Skeletal muscle cell (primary cell): ENCODE measurements at places on chromosomes 3 and 15.

DNA sequence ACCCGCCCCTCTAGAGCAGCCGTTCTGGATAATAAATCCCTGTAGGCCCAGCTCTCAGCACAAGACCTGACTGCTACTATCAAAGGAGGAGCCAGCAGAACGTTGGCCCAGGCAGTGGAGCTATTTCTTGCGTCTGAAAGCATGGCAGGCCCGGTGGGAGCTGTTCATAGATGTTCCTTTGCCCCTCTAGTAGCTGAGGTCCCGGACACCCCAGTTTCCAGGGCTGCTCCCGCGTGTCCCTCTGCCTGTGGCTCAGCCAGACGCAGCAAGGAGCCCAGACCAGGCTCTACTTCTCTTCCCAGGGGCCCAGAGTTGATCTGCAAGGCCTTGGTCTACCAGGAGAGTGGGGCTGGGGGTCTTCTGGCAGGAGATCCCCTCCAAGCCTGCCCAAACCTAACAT, 76.1 kb downstream of the FAM174B start:
- no peak for DNase-seq

GRCh38 chr3:45632956-45633355, 38.4 kb downstream of the LIMD1 start:
- no peak for DNase-seq

- no peak for DNase-seq
These were observed 115.4 kb upstream of the GALNT15 start for GRCh38 chr3:16059081-16059537.

GRCh38 chr3:94417963-94418455, 355.1 kb downstream of the NSUN3 start:
- no peak for DNase-seq

DNA sequence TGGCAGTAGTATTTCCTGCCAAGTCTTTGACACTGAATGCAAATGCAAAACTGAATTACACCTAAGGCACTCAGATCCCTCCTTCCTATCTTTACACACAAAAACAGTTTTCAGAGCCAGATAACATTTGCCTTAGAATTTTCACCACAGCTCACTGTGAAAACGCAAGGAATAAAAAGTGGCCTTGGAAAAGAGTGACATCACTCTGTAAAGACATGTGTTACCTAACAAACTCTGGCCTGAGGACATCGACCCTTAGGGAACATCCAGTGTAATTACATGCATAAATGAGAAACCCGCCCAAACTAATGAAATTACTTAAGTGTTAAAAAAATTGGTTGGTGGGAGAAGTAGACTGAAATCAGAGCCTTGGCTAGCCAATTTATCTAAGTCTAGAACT, 88.9 kb downstream of the PLOD2 start:
- no peak for DNase-seq

- DNase-seq = no peak
These were observed 9.7 kb upstream of the ALCAM start for GRCh38 chr3:105356988-105357387.

- no peak for DNase-seq
These were observed 372.0 kb downstream of the NEK10 start for GRCh38 chr3:26997226-26997625.

DNA sequence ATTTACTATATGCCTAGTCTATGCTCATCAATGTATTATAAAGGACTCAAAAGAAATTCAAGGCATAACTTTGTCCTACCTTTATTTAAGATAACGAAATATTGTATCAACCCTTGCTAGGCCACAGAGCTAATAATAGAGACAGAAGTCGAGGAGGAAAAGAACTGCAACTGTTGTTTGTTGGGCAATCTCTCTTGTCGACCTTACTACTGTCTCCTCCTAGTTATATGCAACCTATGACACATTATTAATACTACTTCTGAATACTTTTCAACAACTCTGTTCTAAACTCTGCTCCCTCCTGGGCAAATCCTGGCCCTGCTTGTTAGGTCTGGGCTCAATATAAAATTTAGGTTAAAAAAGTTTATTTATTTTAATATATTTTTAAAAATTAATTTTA, 24.6 kb downstream of the SPPL2A start:
- no peak for DNase-seq

- peak; percentile 73 for DNase-seq
These were observed 32.1 kb downstream of the SEC62 start for GRCh38 chr3:169998668-169999131.

GRCh38 chr3:47412842-47413520, 32.2 kb downstream of the PTPN23 start:
- no peak for DNase-seq

DNA sequence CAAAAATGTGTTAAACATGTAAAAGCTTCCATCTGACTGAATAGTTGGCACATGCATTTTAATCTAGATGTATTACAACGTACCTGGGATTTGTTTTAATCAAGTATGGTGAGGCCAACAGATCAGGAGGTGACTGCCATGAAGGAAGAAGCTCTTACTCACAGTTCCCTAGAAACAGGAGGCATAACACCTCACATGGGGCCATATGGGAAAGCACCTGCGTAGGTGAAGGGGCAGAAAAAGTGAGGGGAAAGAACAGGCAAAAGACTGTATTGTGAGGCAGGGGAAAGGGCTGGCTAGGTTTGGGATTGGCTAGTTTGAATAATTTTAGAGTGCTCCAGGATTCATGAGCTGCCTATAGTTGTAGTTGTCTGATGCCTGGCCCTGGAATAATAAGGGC, 9.6 kb downstream of the SQOR start:
- DNase-seq = no peak

GRCh38 chr3:47193871-47194859, 30.3 kb upstream of the SETD2 start:
- peak; percentile 37 for DNase-seq

- no peak for DNase-seq
These were observed 288.8 kb upstream of the TGFBR2 start for GRCh38 chr3:30317561-30317960.

DNA sequence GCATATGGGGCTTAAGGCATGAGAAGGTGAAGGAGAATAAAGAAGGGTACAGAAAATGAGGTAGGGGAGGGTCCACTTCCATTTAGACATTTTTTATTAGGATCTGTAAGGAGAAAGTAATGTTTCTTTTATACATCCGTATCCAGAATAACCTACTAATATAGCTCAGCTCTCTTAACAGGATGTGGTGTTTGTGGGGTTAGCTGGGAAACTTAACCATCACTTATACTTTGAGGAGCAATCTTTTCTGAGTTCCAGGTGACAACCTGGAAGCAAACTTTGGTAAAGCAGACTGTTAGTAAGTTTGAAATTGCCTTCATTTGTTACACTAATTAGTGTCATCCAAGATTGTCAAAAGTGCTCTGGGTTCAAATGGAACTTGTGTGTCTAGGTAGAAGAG, 36.6 kb downstream of the BUB1B start:
- no peak for DNase-seq

DNA sequence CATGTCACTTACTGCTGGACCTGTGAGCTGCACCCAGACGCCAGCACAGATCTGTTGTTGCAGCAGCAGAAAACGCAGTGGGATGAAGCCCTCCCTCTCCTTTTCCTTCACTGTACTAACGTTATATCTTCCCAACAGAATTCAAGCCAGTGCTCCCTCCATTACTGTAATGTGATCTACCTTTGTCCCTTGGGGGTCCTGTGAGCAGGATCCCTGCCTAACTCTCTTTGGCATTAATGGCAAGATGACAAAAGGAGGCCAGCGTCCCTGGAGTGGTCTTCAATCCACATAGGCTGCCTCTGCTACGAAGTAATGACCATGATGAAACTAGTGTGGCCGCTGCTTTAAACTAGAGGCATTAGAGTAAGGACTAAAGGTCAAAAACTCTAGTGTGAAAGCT, 69.3 kb upstream of the SOX14 start:
- no peak for DNase-seq

GRCh38 chr3:84100861-84101260, 857.9 kb upstream of the CADM2 start:
- no peak for DNase-seq

DNA sequence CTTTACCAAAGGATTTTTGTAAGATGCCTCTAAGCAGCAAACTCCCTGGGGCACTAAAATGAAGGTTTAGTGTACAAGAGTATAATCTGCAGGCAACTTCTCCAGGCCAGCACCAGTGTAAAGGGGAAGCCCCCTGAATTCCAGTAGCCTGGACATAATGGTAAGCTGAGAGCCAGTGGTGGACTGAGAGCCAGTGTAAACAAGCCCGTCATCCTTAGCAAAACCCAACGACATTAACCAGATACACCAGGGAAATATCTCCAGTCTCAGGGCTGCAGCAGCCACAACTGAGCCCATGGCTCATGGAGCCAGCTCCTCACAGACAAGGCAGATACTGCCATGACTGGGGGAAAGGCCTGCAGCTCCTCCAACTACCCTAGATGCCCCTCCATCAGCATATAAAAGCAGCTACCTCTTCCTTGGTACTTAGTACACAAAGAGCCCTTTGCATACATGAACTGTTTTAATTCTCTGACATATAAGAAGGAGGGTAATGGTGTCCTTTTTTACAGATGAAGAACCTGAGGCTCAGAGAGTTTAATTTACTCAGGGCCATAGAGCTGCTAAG, 21.7 kb downstream of the PARP16 start:
- no peak for DNase-seq

GRCh38 chr15:58311556-58311955, 120.2 kb upstream of the LIPC start:
- DNase-seq = no peak

- no peak for DNase-seq
These were observed 156.4 kb upstream of the PFN2 start for GRCh38 chr3:150127011-150127490.

- peak; percentile 68 for DNase-seq
These were observed at the start of the genes MST1 and RNF123 for GRCh38 chr3:49689046-49689907. MST1 (minus strand) TSS chr3:49689474; CDS start chr3:49688691, 783 bp downstream. RNF123 (plus strand) TSS chr3:49689557; CDS start chr3:49691166, 1,609 bp downstream.

GRCh38 chr15:29242456-29243242, 27.0 kb downstream of the NSMCE3 start:
- DNase-seq = no peak

DNA sequence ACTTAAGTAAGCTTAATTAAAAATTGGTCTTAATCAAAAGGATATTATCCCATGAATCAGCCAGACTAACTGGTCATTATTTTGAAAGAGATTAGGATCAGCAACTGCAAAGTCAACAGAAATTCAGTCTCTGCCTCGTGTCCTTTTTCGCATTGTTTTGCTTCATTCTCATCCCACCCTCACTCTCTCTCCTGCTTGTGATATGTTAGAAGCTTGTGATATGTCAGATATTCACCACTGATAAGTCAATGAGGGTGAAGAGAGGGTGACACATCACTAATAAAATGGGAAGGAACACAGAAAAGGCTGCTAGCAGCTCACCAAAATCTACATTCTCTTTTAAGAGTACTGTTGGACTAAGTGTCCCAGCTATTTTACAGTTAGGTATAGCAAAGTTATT, 146.1 kb downstream of the SUCNR1 start:
- DNase-seq = no peak

DNA sequence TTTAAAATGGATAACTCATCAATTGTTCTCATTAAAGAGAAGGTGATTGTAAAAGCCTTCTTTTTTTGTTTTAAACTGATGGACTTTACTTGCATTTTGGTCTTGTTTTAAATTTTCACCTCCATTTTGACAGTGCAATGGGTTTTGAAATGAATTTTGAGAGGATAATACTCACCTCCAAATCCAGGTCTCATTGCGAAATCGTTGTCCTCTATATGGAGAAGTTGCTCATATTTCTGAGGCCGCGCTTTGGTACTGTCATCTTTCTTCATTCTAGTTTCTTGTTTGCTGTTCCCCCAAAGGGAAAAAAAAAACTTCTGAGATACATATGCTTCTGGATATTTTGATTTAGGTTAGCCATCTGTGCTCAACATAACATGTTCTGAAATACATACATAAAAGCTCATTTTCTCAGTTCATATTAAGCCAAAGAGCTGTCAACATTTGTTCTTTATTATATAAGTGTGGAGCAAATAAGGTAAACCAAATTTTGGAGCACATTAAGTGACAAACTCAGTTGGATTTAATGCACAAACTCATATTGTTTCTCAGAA, 9.6 kb downstream of the GABRR3 start:
- no peak for DNase-seq

DNA sequence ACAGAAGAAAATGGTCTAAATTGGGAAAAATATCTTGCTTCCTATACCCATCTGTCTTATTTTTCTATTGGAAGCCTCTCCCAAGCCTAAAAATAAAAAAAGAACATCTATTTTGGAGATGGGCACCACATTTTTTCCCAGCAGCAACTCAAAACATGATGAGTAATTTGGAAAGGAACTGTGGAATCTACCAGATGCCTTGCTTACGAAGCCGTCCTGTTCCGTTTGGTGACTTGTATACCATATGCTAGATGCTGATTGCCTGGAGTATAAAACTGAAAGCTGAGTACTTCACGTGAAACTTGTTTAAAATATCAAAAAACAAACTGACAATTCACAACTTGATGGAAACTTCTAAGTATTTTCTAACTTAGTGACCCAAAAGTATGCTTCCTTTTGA, 491.0 kb downstream of the ROBO2 start:
- no peak for DNase-seq

DNA sequence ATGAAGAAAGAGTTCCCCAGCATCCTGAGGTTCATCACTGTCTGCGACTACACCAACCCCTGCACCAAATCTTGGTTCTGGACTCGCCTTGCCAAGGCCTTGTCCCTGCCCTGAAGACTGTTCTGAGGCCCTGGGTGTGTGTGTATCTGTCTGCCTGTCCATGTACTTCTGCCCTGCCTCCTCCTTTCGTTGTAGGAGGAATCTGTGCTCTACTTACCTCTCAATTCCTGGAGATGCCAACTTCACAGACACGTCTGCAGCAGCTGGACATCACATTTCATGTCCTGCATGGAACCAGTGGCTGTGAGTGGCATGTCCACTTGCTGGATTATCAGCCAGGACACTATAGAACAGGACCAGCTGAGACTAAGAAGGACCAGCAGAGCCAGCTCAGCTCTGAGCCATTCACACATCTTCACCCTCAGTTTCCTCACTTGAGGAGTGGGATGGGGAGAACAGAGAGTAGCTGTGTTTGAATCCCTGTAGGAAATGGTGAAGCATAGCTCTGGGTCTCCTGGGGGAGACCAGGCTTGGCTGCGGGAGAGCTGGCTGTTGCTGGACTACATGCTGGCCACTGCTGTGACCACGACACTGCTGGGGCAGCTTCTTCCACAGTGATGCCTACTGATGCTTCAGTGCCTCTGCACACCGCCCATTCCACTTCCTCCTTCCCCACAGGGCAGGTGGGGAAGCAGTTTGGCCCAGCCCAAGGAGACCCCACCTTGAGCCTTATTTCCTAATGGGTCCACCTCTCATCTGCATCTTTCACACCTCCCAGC, 2.9 kb downstream of the MYD88 start:
- no peak for DNase-seq

DNA sequence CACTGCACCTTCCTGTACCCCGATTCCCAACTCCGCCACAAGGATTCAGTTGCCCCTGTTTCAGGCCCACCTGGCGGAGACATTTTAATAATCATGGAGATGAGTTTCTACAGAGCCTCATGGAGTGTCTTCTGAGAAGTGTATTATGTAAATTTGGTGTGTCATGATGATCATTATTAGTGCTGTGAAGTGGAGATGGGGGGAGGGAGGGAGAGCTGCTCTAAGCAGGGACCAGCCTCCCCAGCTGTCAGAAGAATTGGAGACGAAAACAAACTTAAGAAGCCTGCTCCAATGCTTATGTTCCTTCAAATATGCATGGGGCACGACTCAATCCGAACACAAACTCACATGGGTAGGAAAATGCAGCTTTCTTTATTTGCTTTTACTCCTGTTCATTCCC, 127.8 kb downstream of the EPHB1 start:
- DNase-seq = no peak
